ENCODE measurements at places on chromosomes 2 and 18.

- no peak for DNase-seq
Observed at GRCh38 chr2:54912893-54913292, 137.4 kb downstream of the RTN4 start.

DNA sequence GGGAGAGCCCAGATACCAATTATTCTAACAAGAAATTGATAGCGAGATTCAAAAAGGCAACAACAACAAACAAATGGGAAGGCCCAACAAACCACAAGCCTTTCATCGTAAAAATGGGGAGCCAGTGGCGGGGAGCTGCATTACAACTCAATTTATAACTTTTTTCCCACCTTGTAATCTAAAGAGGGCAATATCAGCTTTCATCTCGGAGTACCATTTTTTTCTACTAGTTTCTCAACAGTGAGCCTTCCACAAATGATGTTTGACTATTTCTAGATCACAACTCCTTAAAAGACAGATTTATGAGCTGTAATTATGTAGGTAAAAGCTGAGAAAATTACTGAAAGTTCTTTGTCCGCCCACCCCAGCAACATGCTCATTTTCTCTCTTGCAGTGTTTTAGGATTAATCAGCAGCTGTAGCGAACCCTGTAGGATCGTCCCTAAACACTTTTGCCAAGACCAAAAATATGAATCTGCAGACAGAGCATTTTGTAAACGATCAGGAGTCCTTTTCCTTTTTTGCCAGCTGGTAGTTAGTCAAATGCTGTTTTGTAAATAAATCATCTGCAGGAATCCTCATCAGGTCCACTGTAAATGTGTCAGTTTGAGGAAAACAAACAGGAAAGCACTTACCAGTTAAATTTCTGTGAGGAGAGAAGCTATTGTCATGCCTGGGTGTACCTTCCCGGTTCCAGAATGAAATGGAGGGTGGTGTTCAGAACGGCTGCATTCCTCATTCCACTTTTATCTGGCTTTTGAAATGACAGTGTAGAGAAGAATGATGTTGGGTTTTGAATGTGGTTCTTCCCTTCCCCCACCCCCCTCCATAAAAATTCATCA lies 53.2 kb downstream of the EEF1B2 start:
- DNase-seq: peak; percentile 44

- DNase-seq: no peak
Observed at GRCh38 chr2:240960309-240960970, 38.0 kb upstream of the SNED1 start.

DNA sequence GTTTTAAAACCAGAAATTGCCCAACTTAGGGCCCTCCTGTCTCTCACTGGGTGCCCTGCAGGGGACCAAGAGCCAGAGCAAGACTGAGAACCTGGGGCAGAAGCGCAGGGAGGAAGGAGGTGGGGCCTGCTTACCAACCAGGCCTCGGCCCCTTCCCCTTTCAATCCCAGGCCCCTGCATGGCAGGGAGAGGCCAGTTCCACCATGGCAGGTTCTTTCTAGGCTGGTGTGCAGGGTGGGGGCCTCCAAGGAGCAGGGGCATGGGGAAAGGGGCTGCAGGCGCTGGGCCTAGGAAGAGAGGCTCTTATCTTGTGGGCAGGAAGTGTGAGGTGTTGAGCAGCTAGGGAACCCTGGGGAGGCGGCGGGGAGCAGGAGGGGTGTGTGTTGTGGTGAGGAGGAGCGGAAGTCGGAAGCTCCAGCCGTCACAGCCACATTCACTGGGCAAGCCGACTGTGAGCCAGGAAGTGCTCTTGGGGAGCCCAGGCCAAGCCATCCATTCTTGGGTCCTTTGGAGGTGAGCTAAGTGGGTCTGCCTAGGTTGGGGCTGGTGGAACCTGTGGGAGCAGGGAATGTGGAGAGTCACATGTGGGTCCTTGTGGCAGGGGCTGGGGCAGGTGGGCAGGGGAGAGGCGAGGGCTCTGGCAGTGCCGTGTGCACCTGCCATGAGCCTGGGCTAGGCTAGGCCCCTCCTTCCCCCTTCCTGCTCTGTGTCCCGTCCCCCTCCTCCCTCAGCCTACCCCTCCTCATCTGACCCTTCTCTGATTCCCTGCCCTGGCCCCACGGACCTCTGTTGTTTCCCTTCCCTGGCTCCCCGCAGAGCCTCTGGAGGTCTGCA lies at the start of gene PSD4:
Gene PSD4 (plus strand): TSS at position 430 of the 834 bp plus-strand sequence. CDS start 8,486 bp downstream, outside the sequence.
- DNase-seq: no peak

DNA sequence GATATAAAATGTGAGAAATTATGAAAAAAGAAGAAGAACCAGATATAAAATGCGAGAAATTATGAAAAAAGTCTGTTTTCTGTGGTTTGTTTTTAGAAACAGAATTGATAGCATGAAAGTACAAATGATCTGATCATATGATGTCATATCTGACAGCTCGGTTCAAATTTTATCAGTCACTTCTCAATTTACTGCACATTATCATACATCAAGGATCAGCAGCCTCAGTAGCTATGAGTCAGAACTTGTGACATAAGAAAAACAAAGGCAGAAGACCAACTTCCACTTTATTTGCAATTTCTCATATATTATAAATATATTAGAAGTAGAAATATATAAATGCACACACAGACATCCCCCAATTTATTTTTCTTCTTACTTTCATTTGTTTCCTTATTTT lies 634.0 kb downstream of the LRP1B start:
- no peak for DNase-seq

- DNase-seq: no peak
Observed at GRCh38 chr2:98445683-98446581, 1.3 kb downstream of the INPP4A start.

- no peak for DNase-seq
Observed at GRCh38 chr2:17482651-17483050, 35.6 kb downstream of the RAD51AP2 start.

GRCh38 chr2:101467306-101467705 lies 7.6 kb downstream of the RFX8 start:
- no peak for DNase-seq
